ENCODE measurements at places on chromosomes 11 and 22. TPM values are rescaled to one million over a fixed set of nuclear protein-coding genes. Genes with fewer than 3 reads are reported as not detected.
A peak's percentile ranks its signal among the peaks of the same experiment; 100 is the strongest.

The DTX4 gene
- total RNA-seq: 6.9 TPM

The LIMK2 gene
- total RNA-seq: 29.8 TPM

The SPA17 gene
- total RNA-seq: 12.7 TPM

The DDI1 gene
- total RNA-seq: not detected

The DENND6B gene
- total RNA-seq: 0.84 TPM

The PDE2A gene
- total RNA-seq: not detected

The CASP4 gene
- 98.1 TPM for total RNA-seq

The KCNE3 gene
- total RNA-seq: 0.41 TPM

The EMID1 gene
- total RNA-seq: 0.82 TPM

The LRP4 gene
- total RNA-seq: 6.8 TPM

The MFRP gene
- total RNA-seq: not detected

The CHST1 gene
- total RNA-seq: not detected

DNA sequence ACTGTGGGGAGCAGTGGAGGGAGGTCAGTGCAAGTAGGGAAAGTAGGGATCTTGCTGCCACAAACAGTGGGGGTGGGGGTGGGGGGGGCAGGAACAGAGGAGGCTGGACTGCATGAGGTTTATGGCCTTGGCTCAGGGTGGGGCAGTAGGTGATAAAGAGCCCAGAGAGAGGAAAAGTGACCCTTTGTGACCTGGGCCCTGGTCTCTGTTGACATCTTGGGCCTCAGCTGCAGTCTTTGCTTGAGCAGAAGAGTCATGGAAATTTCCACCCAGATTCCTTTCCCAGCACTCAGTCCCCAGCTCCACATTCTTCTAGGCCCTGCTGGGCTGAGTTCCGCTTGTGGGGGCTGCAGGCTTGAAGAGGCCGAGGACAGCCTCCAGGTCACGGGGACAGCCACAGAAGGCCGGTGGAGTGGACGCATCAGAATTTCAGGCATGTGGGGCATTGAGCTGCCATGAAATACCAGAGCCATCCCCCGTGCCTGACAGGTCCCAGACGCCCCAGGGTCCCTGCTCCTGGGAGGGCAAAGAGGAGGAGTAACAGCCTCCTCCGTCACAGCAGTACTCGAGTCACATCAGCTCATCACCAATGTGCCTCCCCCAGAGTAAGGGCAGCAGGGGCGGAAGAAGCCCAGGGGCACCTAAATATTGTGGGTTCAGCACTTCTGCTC, 9.7 kb upstream of the MALAT1 start:
- peak; percentile 84 for DNase-seq

DNA sequence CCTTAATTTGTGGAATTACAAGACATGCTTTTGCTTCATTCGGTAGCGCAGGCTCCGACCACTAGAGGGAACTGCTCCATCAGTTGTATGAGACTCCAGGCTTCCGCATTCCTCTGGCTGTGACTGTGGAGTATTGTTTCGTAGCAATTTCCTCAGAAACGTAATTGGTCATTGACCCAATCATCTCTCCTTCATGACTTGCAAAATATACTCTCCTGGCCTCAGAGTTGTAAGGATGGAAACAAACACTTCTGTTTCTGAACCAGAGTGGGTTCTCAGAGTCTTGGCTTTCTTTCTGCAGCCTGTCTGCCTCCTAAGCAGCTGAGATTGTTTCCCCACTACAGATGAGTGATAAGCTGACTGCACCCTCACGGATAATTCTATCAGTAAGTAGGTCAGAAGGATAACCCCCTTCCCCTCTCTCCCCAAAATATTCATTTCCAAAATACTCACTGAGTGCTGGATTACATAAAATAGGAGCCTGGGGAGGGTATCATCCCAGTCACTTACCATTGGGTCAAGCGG, 146.8 kb upstream of the ZC3H12C start:
- peak; percentile 78 for DNase-seq

DNA sequence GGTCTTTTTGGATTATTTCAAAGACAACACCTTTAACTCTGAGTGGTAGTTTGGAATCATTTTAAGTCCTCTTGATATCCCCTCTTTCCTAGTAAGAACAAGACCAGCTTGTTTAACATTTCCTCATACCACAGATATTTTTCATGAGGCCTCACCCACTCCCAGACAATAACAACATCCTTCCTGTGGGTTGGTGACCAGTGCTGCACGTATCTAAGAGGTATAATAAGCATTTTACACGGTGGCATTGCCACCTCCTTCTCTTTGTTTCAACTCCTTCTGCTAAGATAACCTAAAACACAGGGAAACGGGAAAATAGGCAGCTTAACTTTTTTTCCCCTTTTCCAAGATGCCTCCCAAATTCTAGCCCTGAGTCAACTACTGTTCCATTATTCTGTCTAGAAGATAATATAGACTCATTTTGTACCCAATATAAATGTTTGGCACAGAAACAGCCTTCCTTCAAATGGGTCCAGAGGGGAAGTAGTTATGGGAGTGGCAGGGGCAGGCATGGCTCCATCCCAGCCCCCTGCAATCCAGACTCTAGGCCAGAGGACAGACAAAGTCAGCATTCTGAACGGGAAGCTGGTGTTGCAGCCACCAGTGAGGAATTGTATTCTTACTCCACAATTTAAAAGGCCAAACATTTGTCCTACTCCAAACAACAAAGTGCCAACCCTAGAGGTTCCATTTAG, 28.5 kb downstream of the MAML2 start:
- DNase-seq: no peak

- DNase-seq: peak; percentile 52
Measured at GRCh38 chr11:74449369-74449931, 17.9 kb downstream of the KCNE3 start.

DNA sequence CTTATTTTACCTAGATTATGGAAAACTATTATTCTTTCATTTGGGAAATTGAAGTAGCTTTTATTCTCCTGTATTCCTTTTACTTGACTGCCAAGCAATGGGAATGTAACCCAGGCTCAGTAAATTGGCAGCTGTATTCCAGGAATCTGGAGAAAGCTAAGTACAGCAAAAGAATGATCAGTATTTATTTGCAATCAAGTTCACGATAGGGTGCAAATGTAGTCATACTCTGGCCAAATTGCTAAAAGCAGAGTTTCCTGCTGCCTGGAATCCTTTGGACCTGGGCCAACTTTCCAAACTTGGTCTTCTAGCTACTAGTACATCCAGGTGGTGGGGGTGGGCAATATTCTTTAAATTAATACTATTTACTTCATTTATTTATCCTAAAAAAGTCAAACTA, 286.0 kb upstream of the CTSC start:
- DNase-seq: no peak

GRCh38 chr11:19834771-19835170, 122.1 kb downstream of the NAV2 start:
- DNase-seq: no peak

DNA sequence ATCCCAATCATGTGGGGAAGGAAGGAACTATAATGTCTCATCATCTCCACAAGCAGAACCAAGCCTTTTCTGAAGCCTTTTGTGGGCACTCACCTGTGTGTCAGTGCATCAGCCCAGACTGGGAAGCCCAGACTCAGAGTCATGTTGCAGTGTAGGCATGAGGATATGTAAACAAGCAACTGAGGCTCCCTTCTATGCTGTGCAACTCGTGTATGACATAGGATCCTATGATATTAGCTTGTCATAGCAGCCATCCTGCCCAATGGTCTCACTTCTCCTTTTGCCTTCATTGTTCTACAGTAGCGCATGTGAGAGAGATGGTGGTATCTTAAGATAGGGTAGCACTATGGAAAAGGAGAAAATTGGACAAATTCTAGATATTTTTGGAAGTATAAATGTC, 103.4 kb upstream of the OLFML1 start:
- DNase-seq: no peak

- no peak for DNase-seq
Measured at GRCh38 chr11:7534042-7534378, 20.2 kb downstream of the PPFIBP2 start.

DNA sequence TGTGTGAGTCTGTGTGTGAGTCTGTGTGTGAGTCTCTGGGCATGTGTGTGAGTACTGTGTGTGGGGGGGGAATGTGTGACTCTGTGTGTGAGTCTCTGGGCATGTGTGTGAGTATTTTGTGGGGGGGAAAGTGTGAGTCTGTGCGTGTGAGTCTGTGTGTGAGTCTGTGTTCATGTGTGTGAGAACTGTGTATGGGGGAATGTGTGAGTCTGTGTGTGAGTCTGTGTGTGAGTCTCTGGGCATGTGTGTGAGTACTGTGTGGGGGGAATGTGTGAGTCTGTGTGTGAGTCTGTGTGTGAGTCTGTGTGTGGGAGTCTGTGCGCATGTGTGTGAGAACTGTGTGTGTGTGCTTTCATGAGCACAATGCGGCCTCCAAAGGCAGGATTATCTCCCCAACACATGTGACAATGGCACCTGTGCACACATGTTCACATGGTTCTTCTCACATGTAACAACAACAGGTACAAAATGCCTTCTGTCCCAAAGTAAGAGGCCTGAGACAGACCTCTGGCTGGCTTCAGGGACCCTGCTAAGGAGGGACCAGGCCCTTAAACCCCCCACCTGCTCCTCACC, 1.6 kb downstream of the CD5 start:
- DNase-seq: no peak

GRCh38 chr11:78853521-78853920, 278.9 kb upstream of the NARS2 start:
- DNase-seq: no peak

- no peak for DNase-seq
Measured at GRCh38 chr11:35594680-35595079, 23.6 kb upstream of the FJX1 start.

DNA sequence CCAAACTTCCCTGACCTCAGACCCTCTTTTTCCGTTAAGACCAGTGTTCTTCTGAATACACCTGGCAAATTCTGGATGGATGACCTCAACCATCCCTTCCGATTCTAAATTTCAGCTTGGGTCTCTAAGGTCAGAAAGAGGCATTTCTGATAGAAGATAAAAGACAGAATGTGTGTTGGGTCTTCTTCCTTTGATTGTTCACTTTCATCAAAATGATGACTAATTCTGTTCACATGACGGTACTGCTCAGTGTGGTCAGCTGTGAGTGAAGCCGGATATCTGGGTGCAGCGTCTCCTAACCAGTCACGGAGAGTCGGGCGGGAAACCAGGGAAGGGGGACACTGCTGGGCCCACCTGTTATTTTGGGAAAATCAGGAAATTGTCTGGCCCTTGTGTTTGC, 151.6 kb upstream of the NAV2 start:
- no peak for DNase-seq

- DNase-seq: no peak
Measured at GRCh38 chr11:76596652-76597051, 73.9 kb downstream of the LRRC32 start.

DNA sequence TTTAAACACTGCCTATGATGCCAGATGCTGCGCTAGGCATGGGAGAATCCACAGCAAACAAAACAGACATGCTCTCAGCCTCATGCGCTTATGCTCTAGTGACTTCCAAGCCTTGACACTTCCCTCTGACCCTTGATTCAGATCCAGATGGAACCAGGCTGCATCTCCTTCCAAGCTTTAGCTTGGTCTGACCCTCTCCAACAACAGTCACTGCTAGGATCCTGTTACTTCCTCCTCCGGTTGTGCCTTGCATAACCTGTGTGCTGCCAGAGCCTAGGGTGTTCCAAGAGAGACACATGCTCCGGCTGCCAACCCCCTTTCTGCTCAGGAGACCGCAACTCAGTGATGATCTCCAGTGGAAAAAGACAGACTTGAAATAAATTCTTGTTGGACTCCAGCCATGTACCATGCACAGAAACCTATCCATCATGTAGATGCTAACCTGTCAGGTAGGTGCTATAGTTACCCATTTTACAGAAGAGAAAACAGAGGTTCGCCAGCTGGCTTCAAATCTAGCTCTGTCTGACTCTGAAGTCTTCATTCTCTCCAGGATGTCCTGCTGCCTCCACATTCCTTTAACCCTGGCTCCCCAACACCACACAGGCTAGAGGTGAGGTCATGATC, 136.3 kb upstream of the TEAD1 start:
- no peak for DNase-seq

GRCh38 chr11:60242740-60243239, at the start of gene MS4A4E:
Gene MS4A4E (minus strand): TSS chr11:60243137. CDS start chr11:60230055, 13,082 bp downstream.
- DNase-seq: no peak

DNA sequence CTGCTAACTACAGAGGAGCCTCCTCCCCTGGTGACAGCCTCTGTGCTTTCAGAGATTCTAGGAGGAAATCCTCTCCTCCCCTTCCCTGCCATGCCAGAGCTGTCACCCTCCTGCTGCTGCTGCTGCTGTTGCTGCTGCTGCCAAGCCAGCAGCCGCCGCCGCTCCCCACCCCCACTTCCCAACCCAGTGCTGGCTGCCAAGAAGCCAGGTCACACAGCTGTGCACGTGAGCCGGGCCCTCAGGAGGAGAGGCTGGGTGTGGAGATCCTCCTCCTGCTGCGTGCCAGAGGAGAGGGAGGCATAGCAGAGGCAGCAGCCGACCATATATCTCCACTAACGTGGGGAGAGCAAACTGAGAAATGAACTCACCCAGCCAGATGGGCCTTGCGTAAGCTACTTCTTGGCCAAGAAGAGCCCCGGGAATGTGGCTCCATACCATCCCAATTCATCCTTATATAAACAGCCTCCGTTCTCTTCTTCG, 12.4 kb downstream of the CRY2 start:
- no peak for DNase-seq

DNA sequence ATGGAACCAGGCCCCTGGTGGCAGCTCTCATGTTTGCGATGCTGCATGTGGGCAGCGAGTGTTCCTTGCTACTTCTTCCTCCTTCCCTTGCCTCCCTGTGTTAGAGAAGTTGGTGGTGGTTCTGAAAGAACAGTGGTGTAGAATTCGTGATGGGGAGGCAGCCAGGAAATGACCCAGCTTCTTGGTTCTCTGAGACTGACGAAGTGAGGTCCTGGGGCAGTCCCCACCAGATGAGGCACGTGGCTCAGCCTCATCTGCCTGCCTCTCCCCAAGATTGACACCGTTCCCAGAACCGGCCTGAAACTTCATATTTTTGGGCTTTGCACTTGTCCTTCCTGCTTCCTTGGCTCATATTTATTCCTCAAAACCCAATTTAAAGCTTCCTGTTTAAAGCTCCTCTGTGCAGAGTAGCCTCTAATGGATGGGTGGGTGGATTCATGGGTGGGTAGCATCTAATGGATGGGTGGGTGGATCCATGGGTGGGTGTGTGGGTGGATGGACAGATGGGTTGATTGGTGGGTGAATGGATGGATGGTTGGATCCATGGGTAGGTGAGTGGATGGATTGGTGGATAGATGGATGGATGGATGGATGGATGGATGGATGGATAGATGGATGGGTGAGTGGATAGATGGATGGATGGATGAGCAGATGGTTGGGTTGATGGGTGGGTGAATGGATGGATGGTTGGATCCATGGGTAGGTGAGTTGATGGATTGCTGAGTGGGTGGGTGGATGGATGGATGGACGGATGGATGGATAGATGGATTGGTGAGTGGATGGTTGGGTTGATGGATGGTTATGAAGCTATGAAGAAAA, 77.3 kb upstream of the ATXN10 start:
- no peak for DNase-seq

DNA sequence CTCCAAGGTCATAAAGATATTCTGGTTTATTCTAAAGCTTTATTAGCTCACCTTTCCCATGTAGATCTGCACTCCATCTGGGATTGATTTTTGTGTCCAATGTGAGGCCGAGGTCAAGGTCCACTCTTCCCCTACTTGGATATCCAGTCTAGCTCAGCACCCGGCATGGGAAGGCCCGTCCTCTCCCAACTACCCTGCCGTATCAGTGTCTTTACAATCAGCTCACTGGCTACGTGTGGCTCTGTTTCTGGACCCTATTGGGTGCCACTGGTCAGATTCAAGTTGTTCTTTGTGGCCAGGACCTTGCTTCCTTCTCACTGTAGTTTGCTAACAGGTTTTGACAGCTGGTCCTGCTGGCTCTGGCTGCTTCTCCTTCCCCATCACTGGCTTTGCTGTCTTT, 30.9 kb downstream of the KCNQ1OT1 start:
- no peak for DNase-seq
